Activated CD4-positive, alpha-beta T cell treated with anti-CD3 and anti-CD28 coated beads, Interleukin-2, Interleukin-6, amounts not matched to agents 100 ng/mL and 50 ng/mL, durations not matched to agents 16 hours and 8 hours (primary cell): ENCODE measurements at places on chromosomes 3 and 15.
A peak's percentile ranks its signal among the peaks of the same experiment; 100 is the strongest.

GRCh38 chr3:64594134-64594533, 93.7 kb downstream of the ADAMTS9 start:
- no peak for DNase-seq

GRCh38 chr15:82854554-82854953, 45.1 kb downstream of the WHAMM start:
- DNase-seq, result no peak

DNA sequence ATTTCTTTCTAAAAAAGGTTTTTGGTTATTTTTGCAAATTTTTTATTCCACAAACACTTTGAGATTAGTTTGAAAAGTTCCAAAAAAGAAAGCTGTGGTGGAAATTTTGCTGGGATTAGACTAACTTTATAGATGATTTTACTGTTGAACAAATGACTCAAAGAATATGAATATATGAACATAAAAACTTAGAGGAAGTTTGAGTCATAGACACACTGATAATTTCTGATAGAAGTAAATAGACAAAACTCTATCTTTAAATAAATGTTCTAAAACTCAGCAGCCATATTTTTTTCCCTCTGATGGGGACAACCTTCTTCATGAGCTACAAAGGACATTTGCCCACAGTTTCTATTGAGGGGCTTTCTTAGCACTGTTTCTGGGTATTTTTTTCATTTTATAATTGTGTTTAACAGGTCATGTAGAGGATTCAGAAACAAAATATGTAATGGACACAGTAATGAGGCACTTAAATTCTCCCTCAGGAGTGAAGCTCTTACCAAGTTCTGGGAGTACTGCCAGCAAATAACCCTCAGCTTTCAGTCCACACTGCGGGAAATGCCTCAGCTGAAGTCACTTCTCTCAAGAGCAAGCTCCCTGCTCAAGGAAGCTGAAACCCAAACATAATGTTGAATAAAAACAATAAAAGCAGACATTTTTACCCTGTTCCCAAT, 157.6 kb downstream of the NFKBIZ start:
- no peak for DNase-seq

DNA sequence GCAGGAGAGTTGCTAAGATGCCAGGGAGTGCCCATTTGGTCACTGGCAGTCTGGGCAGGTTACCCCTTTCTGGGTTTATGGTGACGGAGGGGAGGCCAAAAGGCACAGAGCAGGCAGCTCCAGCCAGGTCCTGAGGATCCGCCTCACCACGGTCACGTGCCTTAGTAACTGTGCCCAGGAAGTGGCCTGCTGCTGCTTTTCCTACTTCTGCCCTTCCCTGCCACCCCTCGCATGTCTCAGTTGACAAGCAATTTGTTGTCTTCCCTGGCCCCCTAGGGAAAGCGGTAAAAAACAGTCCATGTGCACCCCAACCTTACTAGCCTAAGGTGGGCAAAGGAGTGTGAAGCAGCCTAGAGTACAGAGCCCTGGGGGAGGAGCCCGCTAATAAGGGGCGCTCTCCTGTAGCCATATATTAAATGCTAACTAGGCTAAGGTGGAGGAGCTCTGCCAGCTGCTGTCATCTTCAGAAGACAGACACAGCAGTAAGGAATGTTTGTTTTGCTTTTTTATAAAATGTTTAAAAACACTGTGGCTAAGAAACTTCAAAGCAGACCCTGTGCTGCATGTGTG, 9.1 kb upstream of the LIPH start:
- no peak for DNase-seq

- no peak for DNase-seq
Observed at GRCh38 chr3:11509173-11510000, 134.3 kb downstream of the VGLL4 start.

DNA sequence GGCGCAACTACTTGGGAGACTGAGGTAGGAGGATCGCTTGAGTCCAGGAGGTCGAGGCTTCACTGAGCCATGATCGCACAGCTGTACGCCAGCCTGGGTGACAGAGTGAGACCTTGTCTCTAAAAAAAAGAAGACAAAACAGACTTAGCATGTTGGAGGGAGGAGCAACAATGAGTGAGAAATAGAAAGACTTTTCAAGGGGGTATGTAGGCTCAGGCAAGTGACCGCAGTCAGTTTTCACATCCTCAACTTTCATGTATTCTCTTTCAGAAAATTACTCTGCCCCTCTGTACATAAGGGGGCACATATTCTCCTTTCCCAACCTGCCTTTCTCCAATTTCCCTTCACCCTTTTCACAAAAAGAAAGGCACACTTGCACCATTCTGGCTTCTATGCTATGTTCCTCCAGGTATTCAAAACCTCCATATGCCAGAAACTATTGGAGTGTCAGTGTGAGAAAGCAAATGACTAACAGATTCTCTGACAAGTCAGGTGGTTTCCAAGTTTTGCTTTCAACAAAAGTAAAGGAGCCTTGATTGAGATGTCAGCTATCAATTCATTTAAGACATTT, 7.6 kb downstream of the NSUN3 start:
- no peak for DNase-seq

GRCh38 chr15:80509800-80510199, 105.6 kb downstream of the ARNT2 start:
- no peak for DNase-seq

DNA sequence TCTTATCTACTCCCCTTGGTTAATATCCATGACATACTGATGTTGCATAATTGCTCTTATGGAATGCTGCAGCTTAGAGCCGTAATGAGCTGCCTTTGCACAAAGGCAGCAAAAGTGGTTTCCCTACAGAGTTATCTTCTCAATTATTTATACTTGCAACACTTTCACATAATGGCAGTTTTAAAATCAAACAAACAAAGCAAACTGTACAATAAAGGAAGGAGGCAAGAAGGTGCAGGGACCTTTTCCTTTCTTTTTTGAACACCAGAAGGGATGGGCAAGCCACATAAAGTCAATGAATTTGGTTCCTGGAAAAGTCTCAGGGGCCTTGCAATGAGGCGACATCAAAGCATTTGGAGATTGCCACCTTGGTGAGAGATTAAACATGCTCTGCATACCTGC, 188.0 kb downstream of the MEIS2 start:
- DNase-seq, result no peak

DNA sequence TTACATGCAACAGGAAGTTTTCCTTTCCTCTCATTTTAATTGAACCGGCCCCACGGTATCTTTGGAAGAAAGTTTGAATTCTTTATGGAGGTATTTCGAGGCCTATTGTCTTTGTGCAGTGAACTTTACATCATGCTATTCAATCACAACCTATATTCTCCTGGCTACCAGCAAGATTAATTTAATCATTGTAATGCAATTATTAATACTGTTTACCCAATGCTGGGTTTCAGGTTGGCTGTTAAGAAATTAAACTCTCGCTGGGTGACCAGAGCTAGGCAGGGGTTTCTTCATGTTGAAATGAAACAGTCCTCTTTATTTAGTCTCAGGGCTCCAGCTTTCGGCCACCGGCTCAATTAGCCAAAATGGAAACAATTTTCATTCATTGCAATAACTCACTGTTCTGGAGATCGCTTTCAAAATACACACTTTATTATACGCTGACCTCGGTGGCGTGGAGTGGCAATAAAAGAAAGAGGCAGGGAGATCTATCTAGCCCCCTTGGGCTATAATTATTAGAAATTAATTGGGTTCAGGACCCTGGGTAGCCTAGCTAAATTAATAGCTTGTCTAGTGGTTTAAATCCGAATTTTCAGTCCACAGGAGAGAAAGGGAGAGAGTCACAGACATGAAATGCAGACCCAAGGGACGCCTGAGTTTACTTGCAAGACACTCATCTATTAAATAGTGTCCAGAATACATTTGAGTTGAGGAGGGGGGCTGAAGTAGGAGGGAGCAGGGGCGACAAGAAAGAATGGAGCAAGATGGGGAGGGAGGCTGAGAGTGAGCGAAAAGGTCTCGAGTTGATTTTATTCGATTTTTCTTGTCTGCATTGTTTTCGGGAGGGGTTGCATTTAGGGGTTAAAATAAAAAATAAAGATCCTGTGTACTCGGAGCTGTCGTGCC, 3.9 kb upstream of the MECOM start:
- DNase-seq, result no peak

- DNase-seq, result no peak
Observed at GRCh38 chr3:54630101-54630623, 297.7 kb downstream of the LRTM1 start.

DNA sequence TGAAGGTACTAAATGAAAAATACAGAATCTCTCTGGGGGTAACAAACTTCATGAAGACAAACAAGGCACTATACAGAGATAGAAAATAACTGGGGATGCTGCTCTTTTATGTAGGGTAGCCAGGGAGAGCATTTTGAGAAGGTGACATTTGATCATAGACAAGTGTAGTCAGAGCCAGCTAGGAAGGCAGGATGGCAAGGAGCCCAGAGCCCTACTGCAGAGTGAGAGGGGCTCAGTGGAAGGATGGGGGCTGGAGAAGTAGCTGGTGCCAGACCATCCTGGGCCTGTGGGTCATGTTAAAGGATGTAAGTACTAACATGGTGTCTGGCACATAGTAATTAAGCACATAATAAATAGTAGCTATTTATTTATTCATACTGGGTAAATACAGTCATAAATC, 133.6 kb downstream of the MEIS2 start:
- no peak for DNase-seq

GRCh38 chr3:27125821-27126501, 243.2 kb downstream of the NEK10 start:
- DNase-seq, result no peak

GRCh38 chr3:154228561-154229216, 95.6 kb downstream of the DHX36 start:
- no peak for DNase-seq

GRCh38 chr3:1404270-1404962, 311.6 kb downstream of the CNTN6 start:
- no peak for DNase-seq

DNA sequence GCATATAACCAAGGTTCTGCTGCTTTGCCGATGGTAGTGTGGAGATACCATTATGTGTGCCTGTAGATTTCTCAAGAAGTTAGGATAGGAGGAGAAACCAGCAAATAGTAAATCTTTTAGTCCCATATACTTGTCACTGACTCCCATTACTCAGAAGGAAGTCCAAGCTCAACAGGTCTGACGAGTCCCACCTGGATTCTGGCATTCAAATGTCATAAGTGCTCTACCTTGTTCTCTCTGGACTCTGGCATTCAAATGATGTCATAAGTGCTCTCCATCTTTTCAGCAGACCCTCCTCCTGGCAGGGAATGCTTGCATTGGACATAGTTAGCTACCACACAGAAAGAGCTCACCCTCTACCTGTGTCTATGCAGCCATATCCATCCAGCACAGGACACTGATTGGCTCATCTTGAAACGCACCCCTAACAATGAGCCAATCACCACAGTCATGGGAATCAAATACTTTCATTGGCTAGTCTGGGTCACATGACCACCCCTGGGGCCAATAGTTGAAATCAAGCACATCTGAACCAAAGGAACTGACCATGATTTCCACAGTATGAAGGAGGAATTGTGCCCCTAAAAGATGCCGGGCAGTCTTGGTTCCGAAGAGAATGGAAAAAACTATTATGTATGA, 205.0 kb upstream of the ADAMTS9 start:
- DNase-seq, result no peak

DNA sequence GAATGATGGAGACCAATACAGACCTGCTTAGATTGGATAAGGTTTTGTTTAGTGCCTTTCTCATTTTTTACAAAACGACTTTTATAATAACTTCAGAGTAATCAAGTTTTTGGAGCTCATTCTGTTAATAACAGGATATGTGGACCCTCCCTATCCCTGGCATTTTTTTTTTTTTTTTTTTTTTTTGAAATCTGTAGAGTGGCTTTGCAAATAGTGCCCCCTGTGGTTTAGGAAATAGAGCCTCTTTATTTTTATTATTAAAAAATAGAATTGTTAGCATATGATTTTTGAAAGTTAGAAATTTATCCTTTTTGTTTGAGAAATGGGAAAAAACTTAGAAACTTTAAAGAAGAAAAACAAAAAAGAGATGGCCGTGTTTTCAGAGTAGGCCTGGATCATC, 11.4 kb downstream of the SKIL start:
- no peak for DNase-seq

GRCh38 chr15:73745073-73745472, 8.1 kb downstream of the INSYN1 start:
- DNase-seq, result no peak

GRCh38 chr3:131591394-131592014, 88.7 kb upstream of the MRPL3 start:
- DNase-seq, result no peak

- no peak for DNase-seq
Observed at GRCh38 chr3:37963635-37964034, 27.0 kb upstream of the VILL start.

GRCh38 chr15:39453620-39454019, 127.3 kb upstream of the THBS1 start:
- peak; percentile 53 for DNase-seq

DNA sequence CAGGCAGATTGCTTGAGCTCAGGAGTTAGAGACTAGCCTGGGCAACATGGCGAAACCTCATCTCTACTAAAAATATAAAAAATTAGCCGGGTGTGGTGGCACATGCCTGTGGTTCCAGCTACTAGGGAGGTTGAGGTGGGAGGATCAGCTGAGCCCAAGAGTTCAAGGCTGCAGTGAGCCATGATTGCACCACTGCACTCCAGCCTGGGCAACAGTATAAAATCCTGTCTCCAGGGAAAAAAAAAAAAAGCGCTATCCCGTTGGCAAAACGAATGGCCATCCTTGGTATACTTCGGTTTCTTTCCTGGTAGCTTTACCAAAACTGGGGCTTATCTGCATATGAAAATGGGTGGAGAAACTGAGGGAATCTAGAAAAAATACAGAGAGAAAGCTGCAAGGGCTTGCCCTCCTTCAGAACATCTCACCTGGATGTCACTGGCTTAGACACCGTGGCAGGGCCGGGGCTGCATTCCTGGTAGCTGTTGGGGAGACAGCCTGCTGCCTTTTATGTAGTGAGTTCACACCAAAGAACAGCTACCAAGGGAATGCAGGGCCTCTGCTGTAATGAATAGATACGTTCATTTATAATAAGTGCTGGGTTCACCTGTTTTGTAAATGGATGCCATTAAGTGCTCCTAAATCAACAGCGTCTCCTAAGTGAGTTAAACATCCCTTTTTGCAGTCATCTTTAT, 96.0 kb downstream of the IQSEC1 start:
- DNase-seq, result no peak
